Stimulated activated CD8-positive, alpha-beta memory T cell treated with anti-CD3 and anti-CD28 coated beads, Interleukin-4, amount 100 ng/mL, for 4 hours (primary cell): ENCODE measurements at places on chromosomes 5 and 9.

- DNase-seq: no peak
These were observed 170.6 kb downstream of the RMI1 start for GRCh38 chr9:84151236-84151635.

DNA sequence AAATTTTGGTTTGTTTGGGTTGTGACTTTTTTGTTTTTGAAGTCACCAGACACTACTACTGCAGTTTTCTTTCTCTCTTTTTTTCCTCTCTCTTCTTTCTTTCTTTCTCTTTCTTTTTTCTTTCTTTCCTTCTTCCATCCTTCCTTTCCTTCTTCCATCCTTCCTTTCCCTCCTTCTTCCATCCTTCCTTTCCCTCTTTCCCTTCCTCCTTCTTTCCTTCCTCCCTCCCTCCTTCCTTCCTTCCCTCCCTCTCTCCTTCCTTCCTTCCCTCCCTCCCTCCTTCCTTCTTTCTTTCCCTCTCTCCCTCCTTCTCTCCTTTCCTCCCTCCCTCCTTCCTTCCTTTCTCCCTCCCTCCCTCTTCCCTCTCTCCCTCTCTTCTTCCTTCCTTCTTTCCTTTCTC, 230.3 kb upstream of the TYRP1 start:
- DNase-seq: no peak

- DNase-seq: no peak
These were observed 13.0 kb downstream of the CXXC5 start for GRCh38 chr5:139660923-139661814.

GRCh38 chr5:7822449-7822848, 28.5 kb downstream of the CFAP90 start:
- no peak for DNase-seq

DNA sequence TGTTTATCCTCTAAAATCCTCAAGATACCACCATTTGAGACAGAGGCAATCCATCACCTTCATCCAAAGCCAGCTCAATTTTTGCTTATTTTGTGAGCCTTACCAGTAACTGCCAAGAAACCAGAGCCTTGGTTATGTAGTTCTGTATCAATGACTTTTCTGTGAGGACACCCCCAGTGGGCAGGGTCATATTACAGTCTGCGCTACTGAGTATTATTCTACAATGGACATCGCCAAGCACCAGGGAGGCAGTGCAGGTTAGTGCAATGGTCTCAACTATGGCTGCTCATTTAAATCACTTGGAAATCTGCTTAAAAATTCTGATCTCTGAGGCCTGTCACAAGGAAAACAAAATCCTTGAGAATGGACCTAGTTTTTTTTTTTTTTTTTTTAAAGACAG, 90.5 kb upstream of the NIPAL4 start:
- DNase-seq: no peak

GRCh38 chr9:88090151-88090581, 48.1 kb downstream of the SPATA31C2 start:
- DNase-seq: no peak

DNA sequence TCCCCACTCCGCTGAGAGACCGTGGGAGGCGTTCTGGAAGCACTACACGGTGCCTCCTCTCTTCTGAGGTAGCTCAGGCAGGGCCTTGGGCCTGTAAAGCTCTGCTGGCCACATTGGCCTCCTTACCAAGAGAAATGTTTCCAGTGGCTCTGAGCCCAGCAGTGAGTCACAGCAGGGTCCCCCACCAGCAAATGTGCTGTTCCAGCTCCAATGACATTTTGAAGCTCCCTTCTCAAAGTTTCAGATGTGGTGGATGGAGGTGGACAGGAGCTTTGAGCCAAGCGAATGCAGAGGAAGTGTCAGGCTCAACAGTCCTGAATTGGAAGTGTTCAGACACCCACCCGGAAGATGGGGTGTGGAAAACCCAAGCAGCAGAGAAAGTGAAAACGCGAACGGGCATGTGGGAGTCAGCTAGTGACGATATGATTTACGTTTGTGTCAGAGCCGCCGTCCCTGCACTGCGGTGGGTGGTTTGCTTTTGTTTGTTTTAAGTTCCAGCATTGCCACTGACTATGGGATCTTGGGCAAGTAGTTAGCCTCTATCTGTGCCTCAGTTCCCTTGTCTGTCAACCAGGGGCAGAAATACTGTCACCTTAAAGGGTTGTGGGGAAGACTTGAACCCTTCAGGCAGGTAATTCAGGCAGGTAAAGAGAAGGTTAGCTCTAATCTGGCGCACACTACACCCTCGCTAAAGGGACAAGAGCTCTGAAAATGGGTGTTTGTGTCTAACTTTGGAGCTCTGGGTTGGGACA, 38.2 kb downstream of the C5orf15 start:
- peak; percentile 40 for DNase-seq

DNA sequence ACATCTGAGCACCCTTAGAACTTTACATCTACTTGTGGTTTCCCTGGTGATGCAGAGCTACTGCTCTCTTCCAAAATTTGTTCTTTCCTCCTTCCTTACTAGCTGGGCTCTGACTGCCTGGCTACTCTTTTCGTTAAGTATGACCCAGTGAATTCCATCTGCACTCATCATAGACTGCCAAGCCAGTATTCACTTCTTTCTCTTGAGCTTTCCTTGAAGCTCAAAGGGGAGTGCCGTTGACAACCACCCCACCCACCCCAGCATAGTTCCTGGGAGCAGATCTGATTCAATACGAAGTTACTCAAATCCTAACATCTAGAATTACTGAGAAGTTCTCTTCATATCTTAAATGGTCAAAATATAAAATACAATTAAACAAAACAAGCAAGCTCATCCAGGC, 190.5 kb downstream of the ADAMTS12 start:
- no peak for DNase-seq

DNA sequence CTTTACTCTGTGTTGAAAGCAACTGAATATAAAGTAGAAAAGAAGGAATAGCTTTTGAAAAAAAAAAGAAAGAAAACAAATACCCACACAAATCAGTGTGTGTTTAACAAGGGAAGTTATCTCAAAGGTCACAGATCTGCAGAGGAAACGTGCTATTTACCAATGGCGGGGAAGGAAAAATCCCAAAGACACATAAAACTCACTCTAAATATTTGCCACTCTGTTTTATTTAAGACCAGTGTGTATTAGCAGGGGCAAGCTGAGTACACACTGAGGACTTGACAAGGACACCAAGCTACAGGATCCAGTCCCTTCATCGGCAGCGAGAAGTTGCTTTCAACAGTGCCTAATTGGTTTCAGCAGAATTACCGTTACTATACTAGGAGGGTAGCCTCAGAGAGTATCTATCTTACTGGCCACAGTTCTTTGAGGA, 252.5 kb downstream of the DEPDC1B start:
- DNase-seq: no peak

GRCh38 chr5:149671544-149671943, 58.6 kb upstream of the PPARGC1B start:
- no peak for DNase-seq

DNA sequence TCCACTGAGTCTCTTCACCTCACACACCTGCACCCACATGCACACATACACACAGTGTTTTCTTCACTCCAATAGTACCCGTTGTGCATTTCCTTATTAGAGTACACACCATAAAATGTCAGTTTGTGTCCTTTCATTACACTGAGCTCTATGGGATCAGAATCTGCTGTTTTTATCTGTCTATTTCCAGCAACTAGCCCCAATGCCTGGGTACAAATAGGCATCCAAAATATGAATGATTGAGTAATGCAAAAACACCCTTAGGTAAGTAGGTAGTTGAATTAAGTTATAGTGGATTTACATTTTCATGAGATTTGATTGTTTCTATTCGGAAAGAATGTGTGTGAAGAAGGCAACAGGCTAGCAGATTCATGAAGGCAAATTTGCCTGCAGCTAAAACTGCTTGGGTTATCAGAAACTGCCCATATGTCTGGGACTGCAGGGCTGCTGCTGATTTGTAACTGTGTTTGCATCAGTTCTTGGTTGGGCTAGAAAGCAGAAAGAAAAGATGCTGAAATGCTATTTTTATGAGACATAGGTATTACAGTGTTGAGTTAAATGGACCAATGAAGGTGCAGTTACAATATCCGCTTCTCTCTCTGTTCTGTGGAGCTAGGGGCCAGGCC, 26.9 kb downstream of the PPP3R2 start:
- no peak for DNase-seq

DNA sequence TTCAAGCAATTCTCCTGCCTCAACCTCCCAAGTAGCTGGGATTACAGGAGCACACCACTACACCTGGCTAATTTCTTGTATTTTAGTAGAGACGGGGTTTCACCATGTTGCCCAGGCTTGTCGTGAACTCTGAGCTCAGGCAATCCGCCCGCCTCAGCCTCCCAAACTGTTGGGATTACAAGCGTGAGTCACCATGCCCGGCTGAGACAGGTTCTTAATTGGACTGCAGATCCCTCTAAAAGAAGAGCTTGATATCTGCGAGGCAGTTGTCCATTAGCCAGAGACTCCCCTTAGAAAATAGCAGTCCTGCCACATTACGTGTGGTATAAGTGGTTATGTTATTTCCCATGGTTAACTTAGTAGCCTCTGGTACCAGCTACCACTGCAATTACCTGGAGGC, 46.6 kb upstream of the NPR3 start:
- DNase-seq: no peak

DNA sequence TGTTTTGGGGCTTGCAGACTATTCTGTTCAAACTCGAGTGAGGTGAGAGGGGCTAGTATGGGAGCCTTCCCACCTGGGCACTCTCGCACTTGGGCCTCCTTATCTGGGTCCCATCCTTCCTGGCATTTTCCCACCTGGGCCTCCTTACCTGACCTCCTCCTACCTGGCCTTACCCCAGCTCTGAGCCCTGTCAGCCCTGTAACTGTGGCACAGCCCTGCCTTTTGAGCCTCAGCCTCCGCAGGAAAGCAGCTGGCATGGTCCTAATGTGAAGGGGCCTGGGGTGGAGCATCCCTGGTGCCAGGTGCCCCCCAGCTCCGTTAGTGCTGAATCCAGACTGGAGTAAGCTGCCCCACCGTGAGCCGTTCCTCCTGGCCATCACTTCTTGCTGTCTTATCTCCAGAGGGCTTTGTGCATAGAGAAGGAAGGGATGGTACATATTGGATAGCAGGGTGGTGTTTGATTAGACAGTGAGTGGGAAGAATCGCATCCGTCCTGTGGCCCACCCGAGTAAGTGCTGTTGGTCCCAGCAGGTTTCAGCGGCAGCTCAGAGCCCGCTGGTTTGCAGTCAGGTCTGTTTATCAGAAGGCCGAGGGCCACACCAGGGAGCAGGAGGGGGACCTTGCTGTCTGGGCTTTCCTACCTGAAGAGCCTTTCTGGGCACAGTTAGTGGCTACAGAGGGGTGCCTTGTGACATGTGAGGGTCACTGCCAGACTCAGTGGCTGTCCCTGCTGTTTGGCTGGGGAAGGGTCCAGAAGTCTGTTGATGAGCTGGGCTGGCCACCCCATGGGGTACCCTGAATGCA, 76.5 kb downstream of the WNK2 start:
- no peak for DNase-seq

DNA sequence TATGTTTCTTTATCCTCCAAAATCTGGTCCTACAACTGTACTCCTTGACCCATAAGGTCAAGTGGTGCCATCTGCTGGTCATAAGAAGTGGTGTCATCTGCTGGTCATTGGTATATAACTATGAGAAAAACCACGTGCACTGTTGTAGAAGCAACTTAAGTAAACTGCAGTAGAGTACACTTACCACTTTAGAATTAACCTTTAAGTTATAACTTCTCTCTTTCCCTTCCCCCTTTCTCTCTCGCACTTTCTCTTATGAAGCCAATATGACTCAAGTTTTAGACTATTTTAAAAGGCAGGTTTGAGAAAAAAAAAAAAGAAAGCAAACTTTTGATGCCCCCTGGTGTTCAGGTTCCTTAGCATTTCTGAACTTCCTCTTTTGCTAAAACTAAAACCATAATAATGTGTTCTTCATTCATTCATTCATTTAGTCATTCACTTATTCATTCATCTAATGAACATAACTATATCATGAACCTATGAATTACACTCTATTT, 12.8 kb upstream of the MTAP start:
- DNase-seq: no peak

DNA sequence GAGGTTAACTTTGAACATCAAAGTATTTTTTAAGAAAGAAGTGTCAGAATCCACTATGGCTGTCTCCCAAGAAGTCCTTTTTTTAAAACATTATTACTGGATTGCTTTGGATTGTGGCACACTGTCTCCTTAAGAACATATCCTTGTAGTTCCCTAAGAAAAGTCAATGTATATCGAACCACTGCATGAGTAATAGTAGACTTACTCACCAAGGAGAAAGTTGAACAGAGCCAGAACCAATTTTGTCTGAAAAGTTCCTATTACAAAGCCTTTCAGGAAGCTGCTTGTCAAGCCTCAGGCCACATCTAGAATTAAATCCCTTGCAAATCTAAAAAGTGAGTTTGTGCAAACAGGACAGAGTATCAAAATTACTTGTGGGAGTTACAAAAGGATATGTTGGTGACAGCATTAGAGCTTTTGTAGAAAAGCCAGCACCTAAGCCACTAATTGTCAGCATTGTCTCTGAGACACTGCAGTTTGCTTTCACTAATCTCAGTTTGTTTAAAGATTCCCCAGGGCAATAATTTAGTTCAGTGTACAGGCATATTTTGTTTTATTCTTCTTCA, 195.4 kb downstream of the MPDZ start:
- DNase-seq: no peak

GRCh38 chr5:62083247-62083646, 222.8 kb upstream of the KIF2A start:
- DNase-seq: no peak

GRCh38 chr9:86252870-86253269, 6.6 kb downstream of the C9orf153 start:
- DNase-seq: no peak

DNA sequence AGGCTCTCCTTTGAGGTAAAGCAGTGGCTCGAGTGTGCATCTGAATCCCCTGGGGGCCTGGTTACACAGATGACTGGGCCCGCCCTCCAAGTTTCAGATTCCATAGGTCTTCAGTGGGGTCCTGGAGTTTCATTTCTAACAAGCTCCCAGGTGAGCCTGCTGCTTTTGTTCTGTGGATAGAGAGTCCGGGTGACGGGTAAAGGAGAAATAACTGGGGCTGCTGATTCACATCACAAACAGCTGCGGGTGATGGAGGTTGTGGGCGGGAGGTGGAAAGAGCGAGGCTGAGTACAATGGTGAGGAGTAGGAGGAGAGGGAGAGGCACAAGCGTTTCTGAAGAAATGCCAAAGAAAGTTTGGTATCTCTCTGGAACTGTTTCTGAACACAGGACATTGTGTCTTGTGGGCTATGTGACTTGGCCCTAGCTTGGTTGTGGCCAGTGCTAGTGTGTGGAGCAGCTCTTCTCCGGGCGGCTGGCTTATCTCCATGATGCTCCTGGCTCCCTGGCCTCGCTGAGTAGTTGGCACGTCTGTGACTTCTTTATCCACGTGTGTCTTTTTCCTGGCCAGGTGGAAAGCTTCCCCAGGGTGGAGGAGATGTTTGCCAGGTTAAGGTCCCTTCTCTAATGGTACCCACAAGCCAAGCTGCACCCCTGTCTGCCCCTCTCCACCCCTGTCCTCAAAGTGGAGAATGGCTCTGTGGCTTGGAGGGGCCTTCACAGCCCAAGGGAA, 61.7 kb downstream of the HSPA4 start:
- DNase-seq: no peak

DNA sequence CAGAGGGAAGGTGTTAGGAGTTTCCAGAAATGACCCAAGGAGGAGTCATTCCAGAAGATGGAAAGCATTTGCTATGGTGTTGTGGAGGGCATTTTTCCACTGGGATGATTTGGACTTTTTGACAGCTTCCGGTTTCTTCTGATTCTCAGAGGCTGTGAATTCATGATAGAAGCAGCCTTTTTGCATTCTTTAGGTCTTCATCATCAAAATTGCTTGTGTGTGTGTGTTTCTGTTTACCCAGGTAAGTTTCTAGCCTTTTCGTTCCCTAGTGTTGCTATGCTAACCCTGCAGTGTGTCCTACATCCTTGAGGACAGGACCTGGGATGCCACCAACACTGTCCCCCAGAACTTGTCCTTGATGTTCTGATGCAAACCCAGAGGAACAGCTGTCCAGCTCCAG, 19.6 kb downstream of the IRX1 start:
- DNase-seq: no peak
